ENCODE measurements at places on chromosomes 12 and 14.

- no peak for DNase-seq
These were observed 17.9 kb downstream of the SPTLC2 start for GRCh38 chr14:77598366-77599070.

- no peak for DNase-seq
These were observed 6.4 kb upstream of the TSPAN8 start for GRCh38 chr12:71164166-71164565.

DNA sequence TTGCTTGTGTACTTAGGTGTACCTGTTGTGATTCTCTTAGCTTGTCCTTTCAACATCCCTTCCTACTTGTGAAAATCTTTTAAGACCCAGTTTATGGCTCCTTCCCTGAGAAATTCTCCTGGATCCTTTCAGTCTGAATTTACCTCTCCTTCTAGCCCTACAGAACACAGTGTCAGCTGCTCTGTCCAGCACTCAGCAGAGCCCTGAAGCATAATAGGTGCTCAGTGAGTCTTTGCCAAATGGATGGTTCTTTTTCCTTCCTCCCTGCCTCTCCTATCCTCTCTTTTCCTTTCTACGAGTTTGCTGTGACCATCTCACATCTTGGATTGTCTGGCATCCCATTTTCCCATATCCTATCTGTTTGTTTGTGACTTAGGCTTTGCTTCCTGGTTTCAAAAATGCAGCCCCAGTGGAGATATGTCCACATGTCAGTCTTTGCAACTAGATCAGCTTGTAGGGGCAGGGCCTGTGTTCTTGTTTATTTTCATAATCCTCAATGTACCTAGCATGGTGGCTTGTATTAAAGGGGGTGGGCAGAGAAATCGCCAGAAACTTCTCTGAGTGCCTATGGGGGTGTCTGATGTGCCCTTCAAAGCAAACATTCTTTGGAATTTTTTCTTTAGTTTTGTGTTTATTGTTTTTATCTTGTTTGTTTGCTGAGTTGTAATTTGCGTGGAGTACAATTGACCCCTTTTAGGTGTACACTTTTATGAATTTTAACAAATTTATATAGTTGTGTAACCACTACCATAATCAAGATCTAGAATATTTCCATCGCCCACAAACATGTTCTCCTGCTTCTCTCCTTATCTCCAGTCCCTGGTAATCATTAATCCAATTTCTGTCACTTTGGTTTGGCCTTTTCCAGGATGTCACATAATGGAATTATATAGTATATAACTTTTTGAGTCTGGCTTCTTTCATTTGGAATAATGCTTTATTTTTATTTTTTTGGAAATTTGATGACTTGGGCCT, 62.8 kb downstream of the SMOC1 start:
- no peak for DNase-seq

DNA sequence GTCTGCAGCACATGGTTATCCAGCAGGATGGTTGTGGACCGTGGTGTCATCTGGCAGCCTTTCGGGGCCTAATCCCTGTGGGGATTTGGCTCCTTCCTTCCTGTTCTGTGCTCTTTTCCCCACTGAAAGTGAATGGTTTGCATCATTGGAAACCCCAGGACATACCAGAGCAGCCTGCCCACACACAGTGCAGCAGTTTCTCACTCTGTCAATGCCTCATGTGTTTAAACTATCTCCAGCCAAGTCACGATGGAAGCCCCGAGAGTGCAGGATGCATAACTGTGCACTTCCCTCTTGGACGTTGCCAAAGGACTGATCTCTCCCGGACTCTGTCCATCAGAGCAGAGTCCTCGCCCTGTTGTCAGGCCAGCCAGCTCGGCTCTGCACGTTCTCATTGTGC, 29.0 kb upstream of the AMN start:
- DNase-seq = no peak

DNA sequence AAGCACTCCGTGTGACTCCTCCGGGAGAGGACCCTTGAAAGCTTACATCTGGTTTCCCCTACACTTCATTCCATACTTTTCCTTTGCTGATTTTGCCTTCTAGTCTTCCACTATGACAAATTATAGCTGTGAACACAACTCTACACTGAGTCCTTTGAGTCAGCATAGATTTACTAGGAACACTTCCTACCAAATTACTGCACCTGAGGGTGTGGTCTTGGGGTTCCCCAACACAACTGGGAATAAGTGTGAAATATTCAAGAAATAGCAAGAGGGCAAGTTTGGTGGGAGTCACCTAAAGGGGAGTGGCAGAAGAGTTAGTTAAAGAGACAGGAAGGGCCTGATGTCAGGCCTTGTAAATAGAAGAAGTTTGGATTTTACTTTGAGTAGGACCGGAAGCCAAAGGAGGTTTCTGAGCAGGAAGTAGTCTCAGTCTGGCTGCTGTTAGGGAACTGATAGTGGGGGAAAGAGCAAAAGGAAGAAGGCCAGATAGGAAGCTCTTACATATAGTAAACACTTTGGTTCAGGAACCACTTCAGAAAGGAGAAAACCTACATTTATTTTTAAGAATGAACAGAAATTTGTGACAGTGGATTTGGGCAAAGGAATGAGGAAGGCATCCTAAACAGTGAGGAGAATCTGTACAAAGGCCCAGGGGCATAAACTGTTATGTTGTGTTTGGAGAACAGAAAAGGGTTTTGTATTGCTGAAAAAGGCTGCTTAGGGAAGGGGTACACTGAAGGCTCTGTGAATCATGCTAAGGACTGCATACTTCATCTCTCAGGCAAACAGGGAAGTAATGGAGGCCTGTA, 14.2 kb downstream of the SEL1L start:
- DNase-seq = no peak

GRCh38 chr12:49111206-49111605, 559 bp upstream of the LMBR1L start:
- no peak for DNase-seq

- DNase-seq = no peak
These were observed 38.0 kb downstream of the TMEM63C start for GRCh38 chr14:77219591-77219990.

DNA sequence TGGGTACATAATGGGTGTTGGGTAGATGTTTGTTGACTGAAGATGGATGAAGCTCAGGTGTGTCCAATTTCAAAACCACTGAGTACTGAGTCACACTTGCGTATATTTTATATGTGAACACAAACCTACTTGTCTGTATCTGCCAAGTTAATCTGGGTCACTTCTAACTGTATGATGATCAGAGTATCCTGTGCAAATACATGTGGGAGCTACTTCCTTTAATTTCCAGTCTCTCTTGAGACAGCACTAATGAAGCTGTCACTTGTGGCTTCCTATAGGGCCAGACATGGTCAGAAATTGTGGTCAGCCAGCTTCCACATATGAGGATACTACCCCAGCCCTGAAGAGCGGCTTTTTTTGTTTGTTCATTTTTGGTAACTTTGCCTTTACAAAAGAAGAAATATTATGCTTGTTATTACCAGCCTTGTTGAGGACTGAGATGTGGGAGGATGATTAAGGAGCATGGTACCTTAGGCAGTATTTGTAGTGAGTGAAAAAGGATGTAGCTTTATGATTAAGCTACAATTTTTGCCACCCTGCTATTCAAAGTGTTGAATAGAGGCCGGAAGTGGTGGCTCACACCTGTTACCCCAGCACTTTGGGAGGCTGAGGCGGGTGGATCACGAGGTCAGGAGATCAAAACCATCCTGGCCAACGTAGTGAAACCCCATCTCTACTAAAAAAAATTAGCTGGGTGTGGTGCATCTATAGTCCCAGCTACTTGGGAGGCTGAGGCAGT, 32.4 kb downstream of the PLXNC1 start:
- DNase-seq = no peak

DNA sequence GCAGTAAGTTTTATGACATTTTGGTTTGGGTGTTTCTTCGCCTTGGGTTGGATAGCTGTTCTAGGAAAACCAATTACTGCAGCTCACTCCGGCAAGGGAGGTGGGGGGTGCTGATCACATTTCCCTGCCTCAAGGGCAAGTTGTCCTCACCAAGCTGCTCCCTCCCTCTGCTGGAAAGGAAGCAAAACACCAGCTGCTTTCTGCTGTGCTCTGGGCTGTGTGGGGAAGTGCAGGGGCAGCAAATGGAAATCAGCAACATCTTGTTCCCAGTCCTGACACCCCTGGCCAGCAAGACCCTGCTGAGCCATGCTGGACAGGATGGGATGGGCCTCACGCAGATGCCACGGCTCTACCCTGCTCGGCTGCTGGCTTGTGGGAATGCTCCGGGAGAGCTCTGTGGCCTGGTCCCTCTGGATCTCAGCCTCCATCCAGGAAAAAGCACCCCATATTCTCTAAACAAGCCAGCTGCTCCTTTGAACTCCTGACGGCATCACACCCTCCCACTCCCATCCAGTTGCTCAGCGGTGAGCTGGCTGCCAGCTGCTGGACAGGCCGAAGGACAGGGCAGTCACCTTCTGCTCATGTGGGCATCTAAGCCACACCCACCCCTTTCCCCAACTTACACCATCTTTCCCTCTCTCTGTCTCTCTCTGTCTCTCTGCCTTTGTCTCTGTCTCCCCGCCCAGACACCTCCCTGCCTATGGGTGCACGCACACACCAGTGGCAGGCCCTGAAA, 52.4 kb upstream of the EIF5 start:
- no peak for DNase-seq

- DNase-seq = no peak
These were observed 51.7 kb downstream of the TRHDE start for GRCh38 chr12:72323881-72324280.

- DNase-seq = no peak
These were observed 64.5 kb upstream of the DAAM1 start for GRCh38 chr14:59123975-59124374.

- no peak for DNase-seq
These were observed 1049.0 kb downstream of the VRK1 start for GRCh38 chr14:97846156-97846555.

GRCh38 chr14:74018174-74018585, 908 bp downstream of the ENTPD5 start:
- no peak for DNase-seq

DNA sequence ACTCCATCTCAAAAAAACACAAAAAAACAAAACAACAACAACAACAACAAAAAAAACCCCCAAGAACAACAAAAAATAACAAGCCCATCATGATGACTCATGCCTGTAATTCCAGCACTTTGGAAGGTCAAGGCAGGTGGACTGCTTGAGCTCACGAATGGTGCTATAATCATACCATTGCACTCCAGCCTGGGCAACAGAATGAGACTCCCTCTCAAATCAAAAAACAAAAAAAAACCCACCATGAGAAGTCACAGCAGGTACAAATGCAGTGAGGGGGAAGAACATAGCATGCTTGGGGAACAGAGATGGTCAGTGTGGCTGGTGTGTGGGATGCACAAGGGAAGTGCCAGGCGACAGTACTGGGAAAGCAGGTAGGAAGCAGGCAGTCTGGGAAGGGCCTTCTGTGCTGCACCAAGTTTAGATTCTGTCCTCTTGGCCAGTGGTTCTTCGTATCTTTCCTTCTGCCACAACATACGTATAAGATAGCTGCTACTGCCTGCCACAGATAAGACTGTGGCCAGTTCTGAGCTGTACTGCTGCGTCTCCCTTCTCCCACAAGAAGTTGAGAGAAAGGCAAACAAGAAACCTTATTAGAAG, 28.0 kb downstream of the ATG14 start:
- DNase-seq = no peak

GRCh38 chr12:50580436-50580835, 75.7 kb downstream of the DIP2B start:
- DNase-seq = no peak

DNA sequence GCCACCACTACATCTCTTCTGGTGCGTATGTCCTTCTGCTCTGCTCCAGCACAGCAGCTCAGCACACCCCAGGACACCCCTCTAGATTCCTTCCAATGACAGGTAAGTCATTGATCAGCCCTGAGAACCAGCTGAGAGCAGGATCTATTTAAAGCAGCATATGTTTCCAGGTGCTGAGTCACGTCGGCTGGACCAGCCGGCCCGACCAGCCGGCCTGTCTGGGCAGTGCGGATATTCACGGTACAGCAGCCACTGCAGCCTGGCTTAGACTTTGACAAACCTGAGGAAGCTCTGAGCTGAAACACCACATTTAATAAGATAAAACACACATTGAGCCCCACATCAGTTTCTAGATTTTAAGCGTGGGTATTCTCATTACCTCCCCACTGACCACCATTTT, 31.8 kb upstream of the RPH3A start:
- DNase-seq = no peak

DNA sequence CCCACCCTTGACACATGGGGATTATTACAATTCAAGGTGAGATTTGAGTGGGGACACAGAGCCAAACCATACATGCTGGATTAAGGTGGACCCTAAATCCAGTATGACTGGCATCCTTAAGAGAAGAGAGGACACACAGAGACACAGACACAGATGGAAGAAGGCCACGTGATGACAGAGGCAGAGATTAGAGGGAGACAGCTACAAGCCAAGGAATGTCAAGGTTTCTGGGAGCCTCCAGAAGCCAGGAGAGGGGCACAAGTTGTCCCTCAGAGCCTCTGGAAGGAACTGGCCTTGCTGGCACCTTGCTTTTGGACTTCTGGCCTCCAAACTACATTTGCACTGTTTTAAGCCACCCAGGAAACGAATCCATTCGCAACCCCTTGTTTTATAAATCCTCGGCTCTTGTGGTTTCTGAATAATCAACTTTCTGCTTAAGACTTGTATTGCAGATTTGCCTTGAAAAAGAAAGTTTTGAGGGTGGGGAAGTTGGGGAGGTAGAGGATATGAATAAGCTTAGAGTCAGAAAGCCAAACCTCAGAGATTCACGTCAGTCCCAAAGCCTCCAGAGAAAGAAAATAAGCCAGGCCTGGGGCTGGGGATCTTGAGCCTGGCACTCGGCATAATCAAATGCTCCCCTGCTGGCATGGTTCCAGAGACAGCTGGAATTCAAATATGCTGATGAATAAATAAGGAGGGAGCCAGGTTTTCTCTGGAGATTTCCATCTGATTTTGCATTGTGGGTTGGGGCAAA, 224.2 kb upstream of the PWP1 start:
- no peak for DNase-seq

GRCh38 chr14:58635091-58635830, 2.5 kb upstream of the DACT1 start:
- no peak for DNase-seq

DNA sequence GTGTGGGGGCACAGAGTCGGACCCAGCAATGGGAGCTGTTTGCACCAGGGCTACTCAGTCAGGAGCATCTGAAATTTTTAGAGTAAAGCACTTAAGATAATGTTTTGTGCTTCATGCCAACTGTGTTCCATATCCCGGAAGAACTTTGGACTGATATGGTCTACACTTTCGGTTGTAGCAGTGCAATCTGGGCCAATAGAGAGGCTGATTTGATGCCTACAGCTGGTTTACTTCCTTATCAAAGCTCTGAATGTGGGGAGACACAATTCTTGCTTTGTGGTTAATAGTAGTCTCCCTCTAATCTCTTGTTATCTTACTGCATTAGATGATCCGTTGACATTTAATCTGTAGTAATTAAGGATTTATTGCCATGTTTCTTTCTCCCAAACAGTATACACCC, 7.8 kb upstream of the VDR start:
- no peak for DNase-seq

- no peak for DNase-seq
These were observed 196.3 kb downstream of the PPM1H start for GRCh38 chr12:62738616-62739015.

GRCh38 chr14:102499401-102500157, 10.0 kb downstream of the ANKRD9 start:
- DNase-seq = no peak

GRCh38 chr12:130336723-130337487, 782 bp upstream of the PIWIL1 start:
- DNase-seq = no peak

Measured in stimulated activated CD4-positive, alpha-beta T cell treated with anti-CD3 and anti-CD28 coated beads, Interleukin-12 subunit alpha, Interleukin-12 subunit beta, amount 100 ng/mL, for 48 hours (primary cell).